ENCODE measurements at places on chromosomes 16 and 17.

GRCh38 chr17:79087428-79088143, 13.0 kb downstream of the ENGASE start:
- DNase-seq, result peak; percentile 65

DNA sequence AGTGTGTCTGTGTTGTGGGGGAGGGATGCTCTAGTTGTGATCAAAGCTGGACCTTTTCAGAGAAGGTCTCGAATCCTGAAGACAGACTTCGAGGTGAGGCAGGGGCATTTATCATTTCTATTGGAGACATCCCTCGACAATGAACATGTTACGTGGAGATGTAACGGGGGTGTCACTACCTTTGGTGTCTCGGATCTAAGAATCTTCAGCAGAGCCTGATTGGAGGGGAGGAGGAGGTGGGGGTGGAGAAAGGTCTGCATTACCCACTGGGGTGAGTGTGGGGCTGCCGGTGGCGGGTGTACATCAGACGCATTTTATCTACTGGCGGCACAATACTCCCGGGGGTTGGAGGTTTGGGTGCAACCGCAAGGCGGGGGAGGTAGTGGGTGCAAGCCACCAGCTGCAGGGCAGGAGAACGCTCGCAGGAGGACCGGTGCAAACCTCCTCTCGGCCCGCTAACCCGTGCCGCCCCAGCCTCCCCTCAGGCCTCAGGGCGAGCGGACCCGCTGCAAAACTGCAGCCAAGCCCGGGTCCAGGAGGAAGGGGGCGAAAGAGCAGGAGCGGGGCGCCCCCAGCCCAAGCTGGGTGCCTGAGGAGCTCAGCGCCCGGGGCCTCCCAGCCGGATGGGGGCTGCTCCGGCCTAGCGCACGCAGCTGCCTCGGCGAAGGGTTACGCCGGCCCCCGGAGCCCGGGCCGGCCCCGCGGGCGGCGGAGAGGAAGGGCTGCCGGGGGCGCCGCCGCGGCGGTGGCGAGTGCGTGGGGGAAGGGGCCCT, 735 bp downstream of the ZNF652 start:
- no peak for DNase-seq

DNA sequence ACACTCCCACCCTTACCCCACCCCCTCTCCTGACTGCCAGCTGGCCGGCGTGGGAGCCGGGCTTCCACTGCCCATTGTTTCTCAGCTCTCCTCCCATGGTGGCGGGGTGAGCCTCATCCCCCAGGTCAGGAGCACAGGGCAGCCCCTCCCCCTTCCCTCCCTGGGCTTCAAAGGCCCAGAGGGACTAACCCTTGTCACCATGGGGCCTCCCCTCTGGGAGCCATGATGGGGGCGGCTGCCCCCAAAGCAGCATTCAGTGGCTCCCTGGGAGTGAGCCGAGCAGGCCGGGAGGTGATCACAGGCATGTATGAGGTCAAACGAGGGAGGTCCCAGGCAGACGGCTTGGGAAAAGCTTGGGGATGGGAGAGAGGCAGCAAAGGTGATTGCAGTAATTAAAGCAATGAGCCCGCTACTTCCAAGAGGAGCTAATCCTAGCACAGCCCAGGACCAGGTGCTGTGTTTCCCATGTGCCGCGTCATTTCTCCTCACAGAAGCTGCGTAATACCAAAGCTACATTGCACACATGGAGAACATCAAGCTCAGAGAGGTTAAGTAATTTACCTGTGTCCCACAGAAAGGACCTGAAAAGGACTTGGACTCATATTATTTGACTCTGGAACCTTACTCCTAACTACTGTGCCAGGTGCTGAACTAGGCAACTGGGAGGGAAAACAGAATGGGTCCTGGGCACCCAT, 24.5 kb downstream of the CDK5RAP3 start:
- DNase-seq, result no peak

DNA sequence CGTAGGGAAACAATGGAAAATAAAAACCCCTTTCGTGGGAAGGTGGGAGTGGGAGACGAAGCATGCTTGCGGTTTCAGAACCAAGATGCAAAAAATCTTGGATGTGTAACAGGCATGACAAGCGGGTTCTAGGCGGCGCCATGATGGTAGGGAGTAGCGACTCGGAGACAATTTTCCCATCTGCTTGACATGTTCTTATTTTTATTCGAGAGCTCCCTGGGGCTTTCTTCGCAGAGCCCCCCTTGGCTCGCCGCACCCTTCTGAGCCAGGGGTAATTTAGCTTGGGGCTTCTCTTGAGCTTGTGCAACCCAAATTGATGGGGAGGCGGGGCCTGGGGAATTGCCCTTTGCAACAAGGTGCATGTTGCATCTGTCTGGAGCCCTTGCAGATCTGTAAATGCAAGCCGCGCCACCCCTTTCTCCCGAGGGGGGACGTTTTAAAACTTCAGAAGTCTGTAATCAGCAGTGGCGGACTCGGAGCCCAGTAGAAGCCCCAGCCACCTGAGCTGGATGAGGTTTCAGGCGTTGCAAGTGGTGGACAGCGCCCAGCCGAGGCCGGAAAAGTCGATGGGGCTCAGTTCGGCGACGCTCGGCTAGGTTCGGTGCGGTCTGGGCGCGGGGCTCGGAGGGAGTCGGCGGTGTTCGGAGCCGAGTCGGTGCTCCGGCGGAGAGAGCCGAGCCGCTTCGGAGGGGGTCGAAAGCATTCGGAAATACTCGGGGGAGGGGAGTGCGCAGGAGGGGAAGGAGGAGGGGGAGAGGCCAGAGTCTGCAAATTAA, 2.9 kb downstream of the GNAO1 start:
- DNase-seq, result peak; percentile 81

- no peak for DNase-seq
These were observed 500.7 kb upstream of the HSBP1 start for GRCh38 chr16:83306961-83307593.

- no peak for DNase-seq
These were observed 1.8 kb downstream of the CX3CL1 start for GRCh38 chr16:57374067-57374534.

DNA sequence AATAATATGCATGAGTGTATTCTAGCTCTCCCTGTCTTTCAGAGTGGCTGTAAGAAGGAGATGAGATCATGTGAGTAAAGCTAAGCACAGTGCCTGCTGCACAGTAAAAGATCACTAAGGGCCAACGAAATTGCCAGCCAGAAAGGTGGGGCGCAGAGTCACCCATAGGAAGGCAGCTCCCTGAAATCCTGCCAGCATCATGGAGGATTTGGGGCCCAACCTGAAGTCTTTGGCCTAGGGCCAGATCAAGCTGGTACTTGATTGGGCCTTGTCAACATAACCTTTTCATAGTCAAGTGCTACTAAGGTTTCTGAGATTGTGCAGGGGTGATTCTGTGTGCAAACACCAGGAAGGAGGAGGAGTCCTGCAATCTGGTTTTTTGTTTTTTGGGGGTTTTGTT, 16.5 kb downstream of the SCNN1B start:
- DNase-seq, result no peak

DNA sequence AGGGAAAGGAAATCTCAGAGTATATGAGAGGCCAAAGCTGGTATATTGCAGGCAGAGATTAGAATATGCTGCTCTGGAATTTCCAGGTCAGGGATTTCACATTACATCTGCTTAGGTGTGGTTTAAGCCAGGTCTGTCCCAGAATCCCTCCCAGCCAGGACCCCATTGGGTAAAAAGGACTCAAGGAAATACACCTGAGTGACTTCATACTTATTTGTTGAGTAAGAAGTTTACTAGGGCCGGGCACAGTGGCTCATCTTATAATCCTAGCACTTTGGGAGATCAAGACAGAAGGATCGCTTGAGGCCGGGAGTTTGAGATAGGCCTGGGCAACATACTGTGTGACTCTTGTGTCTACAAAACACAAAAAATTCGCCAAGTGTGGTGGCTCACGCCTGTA, 7.2 kb downstream of the PIPOX start:
- no peak for DNase-seq

GRCh38 chr16:27378871-27379481, 23.0 kb upstream of the IL21R start:
- no peak for DNase-seq

GRCh38 chr16:89618109-89618998, 4.9 kb downstream of the DPEP1 start:
- DNase-seq, result no peak

- no peak for DNase-seq
These were observed 26.8 kb upstream of the PRKCA start for GRCh38 chr17:66275651-66276050.

DNA sequence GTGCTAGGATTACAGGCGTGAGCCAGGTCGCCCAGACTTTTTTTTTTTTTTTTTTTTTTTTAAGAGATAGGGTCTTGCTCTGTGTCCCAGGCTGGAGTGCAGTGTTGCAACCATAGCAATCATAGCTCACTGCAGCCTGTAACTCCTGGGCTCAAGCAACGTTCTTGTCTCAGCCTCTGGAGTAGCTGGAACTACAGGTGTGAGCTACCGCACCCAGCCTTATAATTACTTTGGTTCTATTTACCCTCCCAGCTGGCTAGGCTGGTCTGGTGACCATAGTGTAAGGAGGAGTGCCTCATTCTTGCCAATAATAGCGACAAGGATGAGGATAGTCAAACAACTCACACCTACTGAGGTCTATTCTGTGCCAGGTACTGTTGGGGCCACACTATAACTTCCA, 39.6 kb upstream of the USP7 start:
- no peak for DNase-seq

GRCh38 chr17:7023576-7024401, 939 bp downstream of the BCL6B start:
- peak; percentile 94 for DNase-seq

- DNase-seq, result no peak
These were observed 398.5 kb downstream of the ZFHX3 start for GRCh38 chr16:72649254-72649944.

DNA sequence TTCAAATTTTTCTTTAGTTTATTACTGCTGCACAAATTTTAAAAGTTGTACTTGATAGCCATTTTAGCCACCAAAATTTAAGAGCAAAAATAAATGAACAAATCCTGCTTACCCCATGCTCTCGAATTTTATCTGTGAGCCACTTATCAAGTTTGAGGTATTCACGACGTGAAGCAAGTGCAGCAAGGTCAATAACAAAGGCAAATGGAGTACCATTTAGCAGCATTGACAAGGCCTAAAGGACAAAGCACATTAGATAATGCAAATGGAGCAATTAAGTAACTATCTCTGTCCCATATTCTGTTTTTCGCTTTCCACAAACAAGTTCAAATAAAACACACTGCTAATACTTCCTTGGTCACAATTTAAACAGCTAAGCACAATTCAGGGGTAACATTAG, 54.7 kb downstream of the CNOT1 start:
- DNase-seq, result no peak

DNA sequence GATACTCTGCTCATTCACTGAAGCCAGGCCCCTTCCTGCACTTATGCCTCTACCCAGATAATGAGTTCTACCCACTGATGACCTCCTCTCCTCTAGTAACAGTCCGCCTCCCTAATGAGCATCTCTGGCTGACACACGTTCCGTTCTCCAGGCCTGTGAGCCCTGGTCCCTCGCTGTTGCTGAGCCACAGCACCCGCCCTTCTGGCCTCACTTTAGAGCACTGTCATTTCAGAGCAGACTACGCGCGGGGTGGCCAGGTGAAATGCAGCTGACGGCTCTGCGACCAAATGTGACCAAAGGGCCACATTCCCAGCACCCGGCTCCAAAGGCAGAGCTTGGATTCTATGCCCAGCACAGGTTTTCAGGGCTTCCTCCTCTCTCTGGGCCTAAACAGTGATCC, 13.8 kb downstream of the PSMD3 start:
- DNase-seq, result no peak

- no peak for DNase-seq
These were observed 16.7 kb downstream of the LLGL2 start for GRCh38 chr17:75542229-75542628.

DNA sequence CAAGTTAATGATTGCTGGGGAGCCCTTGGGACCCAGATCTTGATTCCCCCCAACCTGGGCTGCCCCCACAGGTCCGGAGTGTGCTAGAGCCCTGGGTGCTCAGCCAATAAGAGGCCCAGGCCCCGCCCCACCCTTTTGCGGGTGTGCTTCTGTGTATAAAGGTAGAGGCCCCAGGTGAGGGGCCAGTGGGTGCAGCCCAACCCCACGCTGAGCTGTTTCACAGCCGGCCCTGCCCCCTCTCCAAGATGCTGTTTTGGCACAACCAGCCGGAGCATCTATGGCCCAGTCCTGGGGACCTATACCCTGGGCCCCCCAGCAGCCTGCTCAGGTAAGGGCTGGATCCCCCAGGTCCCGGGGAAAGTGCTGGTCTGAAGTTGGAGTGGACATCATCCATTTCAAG, 11.8 kb upstream of the STAC2 start:
- DNase-seq, result no peak

GRCh38 chr17:72696156-72696555, 396.3 kb downstream of the SLC39A11 start:
- no peak for DNase-seq

DNA sequence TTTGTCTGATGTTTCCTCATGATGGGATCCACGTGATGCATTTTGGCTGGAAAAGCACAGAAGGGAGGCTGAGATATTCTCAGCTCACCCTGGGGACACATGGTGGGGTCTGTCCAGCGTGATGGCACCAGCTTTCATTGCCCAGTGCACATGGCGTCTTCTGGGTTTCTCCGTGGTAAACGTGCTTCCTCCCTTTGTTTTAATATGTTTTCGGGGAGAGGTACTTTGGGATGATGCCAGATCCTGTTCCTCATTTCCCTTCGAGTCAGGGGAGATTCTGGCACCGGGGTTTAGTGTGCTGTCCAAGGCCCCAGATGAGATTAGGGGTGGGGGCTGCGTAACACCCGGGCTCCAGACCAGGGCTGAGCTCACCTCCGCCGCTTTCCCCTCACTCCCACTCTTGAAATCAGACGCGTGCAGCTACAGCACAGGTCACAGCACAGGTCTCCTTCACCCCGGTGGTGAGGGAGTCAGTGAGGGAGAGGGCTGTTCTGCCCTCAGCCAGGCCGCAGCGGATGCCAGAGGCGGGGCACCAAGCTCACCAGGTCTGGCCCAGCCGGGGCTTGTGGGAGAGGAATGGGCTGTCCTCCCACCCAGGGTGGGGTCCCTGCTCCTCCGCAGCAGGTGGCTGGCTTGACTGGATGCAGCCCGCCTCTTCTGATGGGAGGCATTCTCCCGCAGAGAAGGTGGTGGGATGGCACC, 33.9 kb downstream of the COX4I1 start:
- DNase-seq, result no peak

DNA sequence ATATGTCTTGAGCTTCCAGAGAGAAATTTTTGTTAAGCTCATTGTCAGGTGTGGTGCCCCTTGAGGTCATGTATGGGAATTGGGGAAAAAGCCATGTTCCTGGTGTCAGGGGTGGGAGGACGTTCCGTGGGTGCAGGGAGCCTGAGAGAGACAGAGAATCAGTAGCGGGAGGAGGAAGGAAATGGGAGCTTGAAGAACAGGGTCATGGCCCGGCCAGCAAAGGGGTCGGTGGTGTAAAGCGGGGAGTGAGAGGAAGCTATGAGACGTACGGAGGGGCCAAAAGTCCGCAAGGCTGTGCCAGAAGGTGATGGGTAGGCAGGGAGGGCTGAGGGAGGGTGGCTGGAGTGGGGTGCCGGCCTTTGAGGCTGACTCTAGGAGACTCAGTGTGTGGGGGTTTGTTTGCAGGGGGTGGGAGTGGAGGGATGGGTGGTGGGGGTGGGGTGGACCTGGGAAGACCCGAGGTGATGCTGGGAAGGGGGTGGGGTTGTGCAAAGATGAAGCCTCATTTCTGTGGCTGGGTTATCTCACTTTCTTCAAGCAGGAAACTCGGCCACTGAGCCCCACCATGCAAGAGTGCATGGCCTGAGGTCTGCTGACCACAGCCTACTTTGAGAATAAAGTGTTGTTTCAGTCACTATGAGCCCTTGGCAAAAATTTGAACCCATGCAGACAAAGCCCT, 63.6 kb downstream of the PLCG2 start:
- DNase-seq, result no peak

- no peak for DNase-seq
These were observed 256.1 kb upstream of the SALL1 start for GRCh38 chr16:51407199-51407598.

- DNase-seq, result no peak
These were observed 105.9 kb upstream of the RPL38 start for GRCh38 chr17:74097450-74098135.
